Esophagus squamous epithelium (tissue), 5 donors: ENCODE measurements at places on chromosomes 7 and 10.

DNA sequence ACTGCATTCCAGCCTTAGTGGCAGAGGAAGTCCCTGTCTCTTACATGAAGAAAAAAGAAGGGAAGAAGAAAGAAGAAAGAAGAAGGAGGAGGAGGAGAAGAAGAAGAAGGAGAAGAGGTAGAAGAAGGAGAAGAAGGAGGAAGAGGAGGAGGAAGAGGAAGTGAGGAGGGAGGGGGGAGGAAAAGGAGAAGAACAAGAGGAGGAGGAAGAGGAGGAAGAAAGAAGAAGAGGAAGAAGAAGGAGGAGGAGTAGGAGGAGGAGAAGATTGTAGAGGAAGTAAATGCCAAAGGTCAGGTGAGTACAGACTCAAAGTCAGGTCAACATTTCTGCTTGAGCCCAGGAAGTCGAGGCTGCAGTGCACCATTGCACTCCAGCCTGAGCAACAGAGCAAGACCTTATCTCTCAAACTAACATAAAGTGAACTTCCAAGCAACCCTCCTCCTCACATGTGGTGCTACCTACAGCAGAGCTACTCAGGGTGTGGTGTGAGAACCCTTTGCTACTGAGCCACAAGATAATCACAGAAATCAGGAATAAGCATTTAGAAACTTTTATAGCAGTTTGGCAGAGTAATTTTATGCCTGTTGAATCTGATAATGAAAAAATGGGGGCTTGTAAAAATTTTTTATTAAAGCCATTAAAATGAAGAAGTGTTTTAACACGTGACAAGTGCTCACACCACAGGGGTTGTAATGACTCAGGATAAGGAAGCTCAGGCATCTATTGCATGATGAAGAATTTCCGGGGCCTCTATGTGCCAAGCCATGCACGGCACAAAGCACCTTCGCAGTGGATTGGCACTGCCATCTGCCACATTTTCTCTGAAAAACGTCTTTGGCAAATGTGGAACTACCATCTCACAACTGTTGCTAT, 224.9 kb upstream of the AUTS2 start:
- no peak for DNase-seq

DNA sequence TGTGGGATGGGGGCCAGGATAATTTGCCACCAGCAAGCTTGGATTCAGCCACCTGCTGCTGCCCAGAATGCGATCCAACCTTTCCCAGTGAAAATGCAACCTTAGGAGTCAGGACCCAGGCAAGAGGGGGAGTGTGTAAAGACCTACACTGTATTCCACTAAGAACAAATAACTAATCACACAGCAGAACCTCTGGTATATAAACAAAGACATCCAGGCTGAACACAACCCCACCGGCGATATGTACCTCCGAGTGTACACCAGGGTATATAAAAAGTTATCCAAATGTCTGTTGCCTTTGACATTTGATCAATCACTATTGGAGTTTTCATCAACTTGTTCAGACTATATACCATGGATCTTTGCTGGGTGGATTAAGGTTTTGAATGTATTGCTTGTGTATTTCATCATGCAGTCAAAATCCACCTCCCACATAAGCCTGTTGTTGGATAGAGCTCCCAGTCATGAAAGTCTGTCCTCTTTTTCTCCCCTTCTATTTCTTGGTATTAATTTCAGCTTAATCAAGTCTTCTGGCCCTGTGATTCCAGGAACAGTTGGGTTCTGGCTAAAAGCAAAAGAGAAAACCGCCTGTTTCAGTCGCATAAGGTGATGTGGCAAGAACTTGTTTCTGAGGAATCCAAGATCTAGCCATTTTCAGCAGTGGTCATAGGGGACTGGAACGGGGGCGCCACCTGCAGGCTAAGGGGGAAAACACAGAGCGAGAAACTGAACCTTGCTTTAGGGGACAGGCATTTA, 290.7 kb downstream of the CCDC3 start:
- peak; percentile 19 for DNase-seq

DNA sequence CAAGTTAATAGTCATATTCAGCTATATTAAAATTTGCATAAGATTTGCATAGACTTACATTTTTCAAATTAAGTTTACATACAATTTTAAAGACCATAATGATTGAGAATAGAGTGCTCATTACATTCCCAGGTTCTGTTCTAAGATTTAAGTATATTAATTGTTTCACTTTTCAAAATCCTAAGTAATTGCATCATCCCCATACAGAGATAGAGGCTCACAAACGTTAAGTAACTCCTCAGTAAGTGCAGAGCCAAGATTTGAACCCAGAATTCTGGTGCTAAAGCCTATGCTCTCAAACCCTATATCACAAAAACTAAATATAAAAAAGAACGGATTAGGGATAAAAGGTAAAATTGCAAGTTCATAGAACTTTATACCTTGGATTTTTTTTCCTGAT, 2.1 kb downstream of the ITIH5 start:
- DNase-seq = no peak

DNA sequence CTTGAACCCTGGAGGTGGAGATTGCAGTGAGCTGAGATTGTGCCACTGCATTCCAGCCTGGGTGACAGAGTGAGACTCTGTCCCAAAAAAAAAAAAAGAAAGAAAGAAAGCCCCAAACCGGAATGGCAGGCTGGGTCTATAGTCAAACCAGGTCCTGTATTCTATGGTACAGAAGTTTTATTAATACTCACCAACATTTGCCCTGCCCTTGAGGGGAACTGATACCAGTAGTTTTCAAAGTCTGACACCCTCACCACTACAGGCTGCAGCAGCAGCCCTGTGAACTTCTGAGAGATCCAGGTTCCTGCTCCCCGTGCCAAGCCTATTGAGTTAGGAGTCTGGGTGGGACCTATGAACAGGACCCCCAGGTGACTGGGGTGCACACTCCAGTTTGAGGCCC, 80.6 kb downstream of the RGS10 start:
- DNase-seq = no peak

GRCh38 chr7:28182071-28182471, 1.5 kb upstream of the JAZF1 start:
- DNase-seq = no peak

GRCh38 chr10:113739031-113739430, 12.5 kb upstream of the PLEKHS1 start:
- DNase-seq = no peak

DNA sequence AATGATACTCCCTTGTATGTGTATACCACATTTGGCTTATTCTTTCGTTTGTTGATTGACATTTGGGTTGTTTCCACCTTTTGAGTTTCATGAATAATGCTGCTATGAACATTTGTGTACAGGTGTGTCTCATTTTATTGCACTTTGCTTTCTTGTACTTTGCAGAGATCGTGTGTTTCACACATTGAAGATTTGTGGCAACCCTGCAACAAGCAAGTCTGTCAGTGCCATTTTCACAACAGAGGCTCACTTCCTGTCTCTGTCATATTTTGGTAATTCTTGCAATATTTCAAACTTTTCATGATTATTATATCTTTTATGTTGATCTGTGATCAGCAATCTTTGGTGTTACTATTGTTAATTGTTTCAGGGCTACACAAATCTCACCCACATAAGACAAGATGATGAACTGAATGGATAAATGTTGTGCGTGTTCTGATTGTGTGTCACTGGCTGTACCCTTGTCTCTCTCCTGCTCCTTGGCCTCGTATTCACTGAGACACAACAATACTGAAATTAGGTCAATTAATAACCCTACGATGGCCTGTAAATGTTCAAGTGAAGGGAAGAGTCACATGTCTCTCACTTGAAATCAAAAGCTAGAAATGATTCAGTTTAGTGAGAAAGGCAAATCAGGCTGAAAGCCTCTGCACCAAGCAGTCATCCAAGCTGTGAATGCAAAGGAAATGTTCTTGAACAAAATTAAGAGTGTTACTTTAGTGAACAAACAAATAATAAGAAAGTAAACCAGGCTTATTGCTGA, 133.6 kb upstream of the JCAD start:
- DNase-seq = no peak

DNA sequence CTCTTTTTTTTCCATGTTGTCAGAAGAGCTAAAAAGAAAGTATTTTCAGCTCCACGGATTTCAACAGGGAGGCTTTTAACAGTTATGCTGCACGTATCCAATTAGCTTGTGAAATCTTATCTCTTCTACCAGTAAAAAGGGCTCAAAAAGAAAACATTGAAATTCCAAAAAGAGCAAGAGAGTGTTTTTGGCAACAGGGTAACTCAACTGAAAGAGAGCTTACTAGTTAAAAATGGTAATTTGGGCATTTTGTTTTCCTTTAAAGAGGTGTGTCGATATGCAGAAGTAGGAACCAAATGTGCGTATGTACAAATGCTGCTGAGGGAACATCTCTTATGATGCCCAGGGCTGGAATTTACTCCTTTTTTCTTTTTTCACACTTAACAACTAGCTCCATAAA, 292.8 kb downstream of the PRKG1 start:
- no peak for DNase-seq

DNA sequence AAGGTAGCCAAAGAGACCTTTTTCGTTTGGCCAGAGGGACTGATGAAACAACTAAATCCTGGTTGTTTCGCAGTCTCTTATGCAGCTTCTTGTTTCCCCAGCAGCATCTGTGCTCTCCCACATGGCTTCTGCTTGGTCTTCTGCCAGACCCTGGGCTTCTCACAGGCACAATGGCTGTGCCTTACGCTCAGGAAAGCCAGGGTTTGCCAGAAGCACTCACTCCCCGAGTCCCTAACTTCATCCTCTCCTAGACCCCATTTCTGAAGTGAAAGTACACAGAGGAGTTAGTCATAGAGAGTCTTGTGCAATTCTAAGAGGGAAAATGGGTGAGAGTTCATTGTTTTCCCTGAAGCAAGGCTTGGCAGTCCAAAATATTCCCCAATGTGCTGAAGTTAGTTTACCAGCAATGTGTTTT, 121.7 kb downstream of the EVX1 start:
- no peak for DNase-seq

DNA sequence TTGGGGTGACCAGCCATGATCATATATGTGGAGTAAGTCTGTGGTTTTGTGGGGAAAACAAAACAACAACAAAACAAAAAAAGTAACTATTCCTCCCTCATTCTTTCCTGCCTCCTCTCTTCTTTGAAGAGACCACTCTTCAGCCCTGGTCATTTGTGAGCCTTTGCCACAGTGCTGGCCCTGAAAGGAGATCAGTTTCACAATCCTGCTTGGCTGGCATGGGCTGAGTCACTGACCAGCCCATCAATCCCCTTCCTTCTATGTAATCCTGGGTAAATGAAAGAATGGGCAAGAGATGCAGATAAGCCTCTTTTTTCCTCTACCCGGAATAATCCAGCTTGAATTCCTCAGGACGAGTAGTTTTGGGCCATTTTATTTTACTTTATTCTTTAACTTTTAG, 13.6 kb downstream of the CSTF2T start:
- no peak for DNase-seq

- no peak for DNase-seq
Measured at GRCh38 chr10:24721229-24722106, 2.2 kb downstream of the ARHGAP21 start.

- no peak for DNase-seq
Measured at GRCh38 chr10:100501423-100501822, 18.2 kb downstream of the SEC31B start.

DNA sequence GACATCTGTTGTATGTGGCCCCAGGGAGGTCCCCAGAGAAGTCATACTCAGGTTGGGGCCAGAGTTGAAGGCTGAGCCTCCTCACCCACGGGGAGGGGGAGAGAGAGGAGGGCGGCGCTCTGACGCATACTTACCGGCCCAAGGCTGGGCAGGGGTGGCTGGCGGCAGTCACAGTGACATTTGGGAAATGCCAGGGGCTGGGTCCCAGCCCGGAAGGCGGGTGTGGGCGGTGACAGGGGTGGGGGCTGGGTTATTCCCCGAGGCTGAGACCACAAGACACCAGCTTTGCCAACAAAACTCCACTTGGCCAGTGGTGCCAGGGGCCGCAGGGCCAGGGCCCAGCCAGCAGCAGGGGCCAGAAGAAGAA, 41.1 kb downstream of the RASGEF1A start:
- no peak for DNase-seq

DNA sequence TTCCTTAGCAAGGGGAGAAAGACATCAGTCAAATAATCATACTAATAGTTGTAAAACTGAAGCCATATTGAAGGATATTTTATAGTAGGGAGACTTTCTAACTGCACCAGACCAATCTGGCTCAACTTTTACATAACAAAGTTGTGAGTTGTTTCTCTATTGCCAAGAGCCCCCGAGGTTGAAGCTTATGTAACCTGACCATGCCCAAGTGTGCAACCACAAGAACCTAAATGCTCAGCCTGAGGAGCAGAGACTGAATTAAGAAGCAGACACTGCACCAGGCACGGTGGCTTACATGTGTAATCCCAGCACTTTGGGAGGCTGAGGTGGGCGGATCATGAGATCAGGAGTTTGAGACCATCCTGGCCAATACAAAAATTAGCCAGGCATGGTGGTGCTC, 77.3 kb upstream of the ARMC3 start:
- DNase-seq = no peak

- DNase-seq = no peak
Measured at GRCh38 chr7:101859411-101860106, 42.1 kb downstream of the CUX1 start.

DNA sequence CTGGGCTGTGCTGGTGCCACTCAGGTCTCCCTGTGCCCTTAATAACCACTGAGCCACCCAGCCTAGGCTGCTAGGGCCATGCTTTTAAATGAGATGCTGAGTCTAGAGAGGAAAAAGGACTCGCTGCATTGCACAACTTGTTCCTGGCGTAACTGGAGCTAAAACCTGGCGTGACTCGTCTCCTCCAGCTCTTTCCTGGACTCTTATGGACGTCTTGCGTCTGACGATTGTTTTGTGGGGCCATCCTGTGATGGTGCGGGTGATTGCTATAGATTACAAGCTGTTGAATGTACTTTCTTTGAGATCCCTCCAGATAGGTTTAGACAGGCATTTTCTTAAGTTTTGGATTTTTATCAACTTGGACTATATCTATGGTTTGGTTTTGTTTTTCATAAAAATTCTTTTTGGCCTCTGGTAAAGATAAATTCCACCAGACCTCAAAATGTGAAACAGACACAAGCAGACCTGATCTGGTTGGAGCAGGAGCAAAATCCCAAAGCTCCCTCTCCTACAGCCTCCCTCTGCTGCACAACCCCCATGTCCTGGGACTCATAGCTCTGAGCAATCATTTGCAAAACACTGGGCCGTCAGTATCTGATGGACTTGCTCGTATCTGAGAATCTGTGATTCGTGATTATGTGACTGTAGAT, 230.3 kb downstream of the ARHGAP12 start:
- DNase-seq = no peak

DNA sequence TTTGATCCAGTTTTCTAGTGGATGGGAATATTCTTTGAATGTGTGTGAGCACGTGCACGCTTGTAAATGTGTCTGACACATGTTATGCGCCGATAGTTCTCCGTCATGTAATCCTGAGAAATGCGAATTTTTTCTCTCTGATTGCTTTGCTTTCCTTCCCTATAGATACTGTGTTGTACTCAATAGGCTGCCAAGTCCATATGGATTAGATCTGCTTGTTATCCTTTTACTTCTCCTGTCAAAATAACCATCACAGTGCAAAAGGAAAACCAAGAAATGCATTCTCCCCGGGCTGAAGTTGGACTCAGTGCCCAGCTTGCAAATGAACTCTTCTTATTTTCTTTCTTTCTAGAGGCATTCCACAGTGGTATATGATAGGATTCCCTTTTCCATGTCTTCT, 131.9 kb downstream of the KIAA1217 start:
- no peak for DNase-seq

GRCh38 chr10:60534761-60535389, 145.2 kb upstream of the ANK3 start:
- no peak for DNase-seq
